KBM-7 (cell line): ENCODE measurements at places on chromosomes 16 and 17.

- DNase-seq: no peak
These were observed 4.1 kb downstream of the NDRG4 start for GRCh38 chr16:58503863-58504688.

DNA sequence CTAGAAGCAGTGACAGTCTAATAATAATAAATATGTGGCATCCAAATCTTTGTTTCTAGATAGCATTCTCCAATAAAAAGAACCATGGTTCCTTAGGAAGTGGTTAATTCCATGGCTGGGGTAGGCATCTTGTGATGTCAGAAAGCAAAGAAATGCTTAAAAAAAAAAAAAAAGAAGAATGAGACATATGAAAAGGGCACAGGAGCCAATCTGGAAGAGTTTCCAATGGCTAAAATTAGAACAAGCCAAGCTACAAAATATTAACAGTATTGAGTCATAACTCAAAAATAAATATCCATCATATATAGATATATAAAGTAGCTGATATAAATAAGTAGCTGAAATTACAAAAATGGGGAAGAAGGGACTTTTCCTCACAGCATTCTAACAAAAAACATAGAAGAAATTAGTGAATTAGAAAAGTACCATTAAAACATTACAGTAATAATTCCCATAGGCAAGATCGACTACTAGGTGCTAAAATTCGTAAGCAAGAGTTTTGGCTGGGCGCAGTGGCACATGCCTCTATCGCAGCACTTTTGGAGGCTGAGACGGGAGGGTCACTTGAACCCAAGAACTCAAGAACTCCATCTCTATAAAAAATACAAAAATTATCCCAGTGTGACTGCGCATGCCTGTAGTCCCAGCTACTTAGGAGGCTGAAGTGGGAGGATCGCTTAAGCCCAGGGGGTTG lies 111.3 kb downstream of the TRIM37 start:
- no peak for DNase-seq

DNA sequence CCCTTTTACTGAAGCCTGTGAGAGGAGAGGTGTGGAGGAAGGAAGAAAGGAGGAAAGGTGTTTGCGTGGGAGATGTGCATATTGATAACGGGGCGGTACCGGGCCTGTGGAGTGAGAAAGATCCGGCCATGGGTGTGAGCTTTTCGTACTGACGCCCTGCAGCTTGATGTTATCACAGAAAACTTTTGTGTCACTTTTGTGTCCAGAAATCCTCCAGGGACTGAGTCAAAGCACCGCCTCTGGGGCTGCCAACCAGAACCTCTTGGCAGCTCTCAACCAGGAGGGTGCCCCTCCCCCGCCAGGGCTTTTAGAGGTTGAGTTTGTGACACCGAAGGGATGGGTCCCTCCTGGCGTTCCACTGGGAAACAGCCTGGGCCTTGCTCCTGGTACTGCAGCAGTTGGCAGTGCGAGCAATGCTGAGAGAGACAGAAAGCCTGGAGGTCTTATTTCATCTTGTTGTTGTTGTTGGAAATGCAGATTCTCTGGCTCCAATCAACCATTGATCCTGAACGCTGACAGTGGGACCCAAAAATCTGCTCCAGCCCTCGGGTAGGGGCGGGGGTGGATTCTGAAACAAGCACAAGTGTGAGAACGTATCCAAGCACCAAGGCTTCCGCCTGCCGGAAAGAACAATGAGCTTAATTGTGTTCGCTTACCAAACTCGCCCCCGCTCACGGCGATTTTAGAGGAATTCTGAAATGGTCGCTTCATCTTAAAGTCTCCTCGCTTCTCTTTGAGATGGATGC lies 65.0 kb downstream of the CRISPLD2 start:
- DNase-seq: no peak

GRCh38 chr17:8922451-8922850 lies 43.1 kb downstream of the PIK3R5 start:
- DNase-seq: peak; percentile 47

DNA sequence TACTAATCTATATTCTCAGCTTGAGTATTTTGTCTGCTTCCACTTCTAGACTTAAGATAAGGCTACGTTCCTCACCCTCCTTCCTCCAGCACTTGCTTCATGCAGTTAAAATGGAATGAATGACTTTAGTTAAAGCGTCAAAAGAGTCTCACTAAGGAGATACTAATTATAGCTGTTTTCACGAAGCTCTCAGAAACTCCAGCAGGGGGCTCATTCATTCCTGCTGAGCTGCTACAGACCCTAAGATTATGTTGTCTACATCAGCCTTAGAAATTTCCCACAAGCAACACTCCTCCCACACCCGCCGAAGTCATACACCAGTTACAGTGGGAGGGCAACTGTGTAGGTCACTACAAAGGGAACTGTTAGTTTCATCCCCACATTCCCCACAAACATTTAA lies 57.0 kb upstream of the KIFC3 start:
- DNase-seq: peak; percentile 56

GRCh38 chr17:57004944-57005579 lies 27.1 kb downstream of the SCPEP1 start:
- peak; percentile 93 for DNase-seq

DNA sequence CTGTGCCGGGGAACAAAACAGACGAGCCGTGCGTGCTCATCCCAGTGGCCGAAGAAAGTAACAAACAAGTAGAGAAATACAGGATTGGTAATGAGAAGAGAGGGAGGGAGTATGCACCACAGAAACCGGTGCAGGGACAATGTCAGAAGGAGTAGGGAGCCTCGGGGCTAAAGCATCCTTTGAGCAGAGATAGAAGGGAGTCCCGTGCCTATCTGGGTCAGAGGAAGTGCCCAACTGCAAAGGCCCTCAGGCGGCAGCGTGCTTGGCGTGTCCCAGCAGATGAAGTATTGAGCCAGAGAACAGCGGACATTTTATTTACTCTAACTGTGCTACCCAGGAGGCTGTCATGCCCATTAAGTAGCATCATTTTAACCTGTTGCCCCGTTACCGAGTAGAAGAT lies 114.9 kb upstream of the CACNG5 start:
- no peak for DNase-seq

DNA sequence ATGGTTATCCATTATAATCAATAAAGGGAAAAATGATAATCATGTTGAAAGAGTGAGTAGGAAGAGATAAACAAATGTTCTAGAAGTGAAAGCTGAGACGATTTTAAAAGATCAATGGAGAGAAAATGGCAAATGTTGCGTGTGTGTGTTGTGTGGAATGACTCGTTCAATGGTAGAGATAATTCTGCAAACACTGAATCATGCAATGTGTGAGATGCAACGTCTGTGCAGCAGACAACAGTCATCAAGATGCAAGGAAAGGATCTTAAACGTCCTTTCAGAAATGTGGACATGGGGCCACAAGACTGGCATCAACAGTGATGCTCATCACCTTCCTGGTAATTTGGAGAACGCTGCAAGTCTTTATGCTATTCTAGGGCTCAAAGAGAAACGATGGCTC lies 124.4 kb downstream of the CDYL2 start:
- no peak for DNase-seq

DNA sequence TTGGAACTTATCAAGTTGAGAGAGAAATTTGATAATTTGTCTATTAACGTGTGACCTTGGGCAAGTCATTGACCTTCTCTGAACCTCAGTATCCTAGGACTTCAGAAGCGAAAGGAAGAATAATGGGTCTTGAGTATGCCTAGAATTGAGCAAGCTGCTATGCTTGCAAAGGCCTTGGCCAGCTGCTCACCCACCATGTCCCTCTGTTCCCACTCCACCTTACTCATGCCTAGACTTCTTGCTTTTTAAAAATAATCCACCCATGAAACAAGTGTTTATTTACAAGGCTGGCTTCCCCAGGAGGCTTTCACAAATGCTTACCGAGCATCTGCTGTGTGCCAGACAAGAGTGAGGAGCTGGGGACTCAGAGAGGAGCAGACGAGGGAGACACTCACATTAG lies 590.6 kb downstream of the MAF start:
- DNase-seq: no peak

DNA sequence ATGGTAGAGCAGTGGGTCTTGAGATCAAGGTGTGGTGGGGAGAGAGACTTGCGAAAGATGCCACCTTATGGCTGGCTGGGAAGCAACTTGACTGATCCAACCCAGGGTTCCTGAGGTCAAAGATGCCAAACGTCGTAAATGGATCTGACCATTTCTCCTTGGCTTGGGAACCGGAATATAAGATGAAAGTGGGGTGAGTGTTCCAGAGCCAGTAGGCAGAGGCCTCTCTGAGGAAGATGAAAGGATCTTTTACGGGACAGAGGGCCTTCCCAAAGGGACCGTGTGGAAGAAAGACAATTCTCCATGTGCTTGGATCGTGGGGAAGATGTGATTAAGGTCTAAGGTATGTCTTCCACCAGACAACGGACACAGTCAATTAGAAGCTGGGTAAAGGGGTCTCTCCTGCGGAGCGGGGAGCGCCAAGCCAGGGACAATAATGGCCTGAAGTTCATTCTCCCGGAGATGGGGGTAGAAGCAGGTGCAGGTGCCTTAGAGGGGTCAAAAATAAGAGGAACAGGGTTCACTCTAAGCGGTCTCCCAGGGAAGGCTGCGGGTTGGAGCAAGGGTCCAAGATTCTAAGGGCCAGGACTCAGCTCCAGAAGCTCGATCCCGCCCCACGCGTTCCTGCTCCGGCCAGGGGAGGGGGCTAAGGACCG lies 800 bp downstream of the FXR2 start:
- DNase-seq: peak; percentile 35

DNA sequence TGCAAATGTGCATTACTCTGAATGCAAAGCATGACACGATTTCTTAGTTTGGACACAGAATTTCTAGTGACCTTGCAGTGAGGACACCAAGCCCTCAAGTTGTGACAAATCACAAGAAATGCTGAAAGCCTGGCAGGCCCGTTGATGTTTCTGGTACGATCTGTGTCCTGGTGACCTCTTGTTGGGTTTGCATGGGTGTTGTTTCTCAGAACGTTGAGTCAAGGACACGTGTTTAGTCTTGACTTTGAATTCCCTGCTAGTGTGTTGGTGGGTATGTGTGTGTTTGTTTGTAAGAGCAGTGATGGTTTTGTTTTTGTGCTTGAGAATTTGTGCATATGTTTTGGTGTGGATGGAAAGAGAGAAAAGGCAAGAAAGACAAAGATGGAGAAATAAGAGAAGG lies 37.8 kb upstream of the MAF start:
- DNase-seq: no peak

DNA sequence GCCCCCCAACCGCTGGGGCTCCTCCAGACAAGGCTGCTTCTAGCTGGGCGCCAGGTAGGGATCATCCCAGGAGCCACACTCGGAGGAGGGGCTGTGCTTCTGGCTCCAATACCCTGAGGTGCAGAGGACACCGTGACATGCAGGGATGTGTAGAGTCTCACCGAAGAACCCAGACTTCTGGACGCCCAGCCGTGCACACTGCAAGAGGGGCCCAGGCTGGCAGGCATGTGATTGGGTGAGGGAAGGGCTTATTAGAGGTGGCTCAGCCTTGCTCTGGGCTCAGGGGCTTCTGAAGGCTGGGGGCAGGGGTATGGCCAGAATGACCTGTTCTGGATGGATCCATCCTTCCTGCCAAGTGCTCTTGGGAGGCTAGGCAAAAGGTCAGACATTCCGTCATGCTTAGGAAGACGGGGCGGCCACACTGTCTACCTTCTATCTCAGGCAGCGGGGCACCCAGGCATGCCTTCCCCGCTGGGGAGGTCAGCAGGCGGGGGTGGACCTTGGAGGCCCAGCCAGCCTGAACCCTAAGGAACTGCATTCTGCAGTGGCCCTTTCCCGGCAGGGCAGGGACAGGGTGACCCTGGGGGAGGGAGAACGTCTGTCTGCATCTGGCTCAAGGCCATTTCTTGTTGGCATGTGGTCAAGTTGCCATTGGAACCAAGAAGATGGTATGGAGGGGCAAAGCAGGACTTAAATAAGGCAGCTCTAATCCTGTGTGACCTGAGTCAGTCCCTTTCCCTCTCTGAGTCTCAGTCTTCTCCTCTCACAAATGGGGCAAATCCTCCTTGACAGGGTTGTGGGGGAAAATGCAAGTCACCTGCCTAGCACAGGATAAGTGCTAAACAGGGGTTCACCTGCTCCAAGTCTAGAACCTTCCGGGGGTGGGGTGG lies 5.8 kb upstream of the ADGRG1 start:
- no peak for DNase-seq

- DNase-seq: peak; percentile 21
These were observed 6.6 kb downstream of the PRAC1 start for GRCh38 chr17:48715496-48716399.

DNA sequence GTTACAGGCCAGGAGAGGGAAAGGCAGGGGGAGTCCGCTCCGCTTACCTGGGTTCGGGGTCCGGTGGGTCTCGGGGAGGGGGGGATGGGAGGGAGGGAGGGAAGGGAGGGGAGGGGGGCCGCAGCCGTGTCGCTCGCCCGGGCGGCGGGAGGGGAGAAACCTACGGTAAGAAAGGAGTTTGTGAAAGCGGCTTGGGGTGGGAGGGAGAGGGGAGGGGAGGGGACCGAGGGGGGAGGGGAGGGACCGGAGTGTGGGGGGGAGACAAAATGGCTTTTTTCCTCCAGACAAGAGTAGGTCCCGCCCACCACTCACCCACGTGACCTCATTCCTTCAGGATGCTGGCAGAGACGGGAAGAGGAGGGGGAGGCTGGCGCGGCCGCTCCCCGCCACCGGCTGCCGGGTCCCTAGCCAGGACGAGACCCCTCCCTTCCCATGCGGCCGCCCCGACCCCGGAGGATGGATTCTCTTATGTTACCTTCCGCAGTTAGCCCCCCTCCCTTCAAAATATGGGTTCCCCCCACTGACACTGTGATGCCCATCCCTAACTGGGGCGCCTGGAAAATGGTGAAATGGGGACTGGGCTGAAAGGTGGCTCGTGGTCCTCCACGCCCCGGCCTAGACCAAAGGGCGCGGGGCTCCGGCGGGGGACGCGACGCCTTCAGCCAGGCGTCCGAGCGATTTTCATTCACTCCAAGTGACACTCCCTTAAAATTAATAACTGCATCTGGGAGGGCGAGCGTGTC lies at the start of gene PCGF2:
Gene PCGF2 (minus strand): TSS at position 188 of the 743 bp plus-strand sequence. CDS start 7,934 bp downstream, outside the sequence.
- DNase-seq: peak; percentile 58

GRCh38 chr16:24452724-24453123 lies 86.6 kb upstream of the RBBP6 start:
- DNase-seq: peak; percentile 19

DNA sequence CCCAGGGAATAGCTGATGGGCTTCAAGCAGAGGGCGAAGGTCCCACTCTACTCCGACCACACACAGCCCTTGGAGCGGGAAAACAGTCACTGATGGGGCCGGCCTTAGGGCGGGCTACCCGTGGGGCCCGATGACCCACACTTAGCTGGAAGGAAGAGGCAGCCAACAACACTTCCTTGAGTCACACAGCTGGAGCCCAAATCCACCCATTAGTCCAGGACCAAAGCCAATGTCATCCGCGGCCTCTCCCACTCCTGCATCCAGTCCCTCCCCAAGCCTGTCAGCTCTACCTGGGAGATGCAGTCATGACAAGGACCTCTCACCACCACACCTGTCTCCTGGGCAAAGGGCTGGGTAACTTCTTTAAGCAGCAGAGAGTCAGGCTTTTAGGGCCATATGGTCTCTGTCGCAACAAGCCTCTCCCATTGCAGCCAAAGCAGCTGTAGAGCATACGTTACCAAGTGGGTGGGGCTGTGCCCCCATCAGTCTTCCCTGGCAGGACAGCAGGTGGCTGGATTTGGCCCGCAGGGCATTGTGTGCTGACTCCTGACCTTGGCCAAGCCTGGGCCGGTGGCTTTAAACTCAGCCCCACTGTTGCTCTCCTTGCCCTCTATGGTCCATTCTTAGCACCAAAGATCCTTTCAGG lies 110.7 kb downstream of the SOCS1 start:
- DNase-seq: no peak

- no peak for DNase-seq
These were observed 667 bp downstream of the OGFOD1 start for GRCh38 chr16:56451753-56452689.
